ENCODE measurements at places on chromosomes 2 and 18.

- no peak for DNase-seq
These were observed 86.7 kb downstream of the PLB1 start for GRCh38 chr2:28582595-28582994.

DNA sequence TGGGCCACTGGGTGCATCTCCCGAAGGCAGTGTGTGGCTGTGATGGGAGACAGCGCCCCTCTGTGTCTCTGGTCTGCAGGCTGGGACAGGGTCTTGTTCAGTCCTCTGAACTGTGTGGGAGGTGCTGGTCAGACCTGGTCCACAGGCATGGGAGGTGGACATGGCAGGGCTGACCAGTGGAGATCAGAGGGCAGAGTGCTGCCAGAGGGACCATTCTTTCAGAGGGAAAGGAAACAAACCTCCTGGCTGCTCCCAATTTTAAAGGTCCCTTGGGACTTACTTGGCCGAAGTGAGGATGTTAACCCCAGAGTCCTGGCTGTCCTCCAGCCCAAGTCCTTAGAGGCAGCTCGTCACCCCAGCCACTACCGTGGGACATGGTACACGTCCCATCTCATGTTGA lies 4.0 kb downstream of the CAPN13 start:
- no peak for DNase-seq

GRCh38 chr2:15989559-15989958 lies 49.2 kb downstream of the MYCN start:
- no peak for DNase-seq

GRCh38 chr2:30821960-30822359 lies 14.7 kb upstream of the CAPN13 start:
- no peak for DNase-seq

GRCh38 chr18:13165636-13166423 lies 52.7 kb upstream of the LDLRAD4 start:
- no peak for DNase-seq

- DNase-seq = no peak
These were observed 337.8 kb upstream of the TCF4 start for GRCh38 chr18:55925772-55926171.

- DNase-seq = no peak
These were observed 397.6 kb downstream of the FBXO15 start for GRCh38 chr18:73750052-73750451.

DNA sequence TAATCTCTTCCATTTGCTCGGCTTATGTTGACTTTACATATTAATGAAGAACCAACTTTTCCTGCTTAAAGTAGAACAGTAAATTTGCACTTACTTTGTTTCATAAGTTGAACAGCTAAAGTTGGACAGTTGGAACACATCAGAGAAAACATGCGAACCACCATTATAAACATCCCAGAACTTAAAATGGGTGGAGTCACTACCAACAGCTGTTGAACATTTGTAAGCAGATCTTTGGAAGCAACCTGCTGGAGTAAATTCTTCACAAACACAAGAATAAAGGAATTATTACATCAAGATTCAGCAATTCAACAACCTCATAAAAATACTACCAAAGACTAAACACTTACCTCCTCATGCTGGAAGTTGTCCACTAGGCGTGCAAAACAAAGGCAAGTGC lies 96.4 kb upstream of the DNER start:
- no peak for DNase-seq

DNA sequence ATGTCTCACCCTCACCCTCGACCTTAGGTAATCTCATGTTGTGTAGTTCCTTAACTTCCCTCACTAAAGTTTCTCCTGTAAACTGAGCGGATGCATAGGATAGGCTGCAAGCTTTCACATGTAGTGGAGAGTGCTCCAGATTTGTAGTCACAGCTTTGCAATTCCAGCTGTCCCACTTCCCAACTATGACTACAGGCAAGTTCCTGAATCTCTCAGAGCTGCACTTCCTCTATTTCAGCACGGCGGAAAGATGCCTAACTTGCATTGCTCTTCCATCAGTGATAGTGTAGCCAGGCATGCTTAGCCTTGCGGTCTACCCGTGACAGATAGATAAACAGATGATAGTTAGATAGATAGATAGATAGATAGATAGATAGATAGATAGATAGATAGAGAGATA lies 183.1 kb upstream of the CCDC68 start:
- no peak for DNase-seq

DNA sequence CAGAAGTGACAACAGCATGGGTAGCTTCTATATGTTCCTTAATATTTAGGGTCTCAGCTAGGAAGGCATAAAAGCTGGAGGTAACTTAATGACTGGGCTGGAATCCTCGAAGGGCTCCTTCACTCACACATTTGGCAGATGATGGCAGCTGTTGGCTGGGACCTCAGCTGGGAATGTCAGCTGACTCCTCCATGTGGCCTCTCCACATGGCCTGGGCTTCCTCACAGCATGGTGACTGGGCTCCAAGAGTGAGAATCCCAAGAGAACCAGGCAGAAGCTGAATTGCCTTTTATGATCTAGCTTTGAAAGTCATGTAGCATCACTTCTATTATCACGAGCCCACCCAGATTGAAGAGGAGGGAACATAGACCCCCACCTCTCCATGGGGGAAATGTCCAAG lies 54.9 kb downstream of the TET3 start:
- no peak for DNase-seq

- no peak for DNase-seq
These were observed 121.2 kb upstream of the LINC00305 start for GRCh38 chr18:64270121-64270520.
